Fibroblast of pulmonary artery (primary cell): ENCODE measurements at places on chromosomes 4 and X.

GRCh38 chr4:8204576-8205227, 5.6 kb downstream of the SH3TC1 start:
- DNase-seq = no peak

DNA sequence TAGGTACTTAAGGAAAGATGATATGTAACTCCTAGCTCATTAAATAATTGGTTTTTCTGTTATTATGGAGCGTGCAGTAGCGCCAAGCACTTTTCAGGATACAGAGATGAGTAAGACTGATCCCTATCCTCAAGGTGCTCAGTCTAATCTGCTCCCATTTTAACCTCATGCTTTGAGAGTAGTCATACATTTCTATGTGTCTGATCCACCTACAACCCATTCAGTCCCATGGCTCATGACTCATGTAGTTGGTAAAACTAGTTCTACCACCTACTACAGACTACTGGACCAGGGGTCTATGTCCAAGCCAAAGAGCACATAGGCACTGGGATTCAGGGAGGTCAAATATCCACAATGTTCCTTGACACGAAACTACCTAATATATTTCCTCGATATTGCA, 60.8 kb downstream of the TMEM154 start:
- no peak for DNase-seq

DNA sequence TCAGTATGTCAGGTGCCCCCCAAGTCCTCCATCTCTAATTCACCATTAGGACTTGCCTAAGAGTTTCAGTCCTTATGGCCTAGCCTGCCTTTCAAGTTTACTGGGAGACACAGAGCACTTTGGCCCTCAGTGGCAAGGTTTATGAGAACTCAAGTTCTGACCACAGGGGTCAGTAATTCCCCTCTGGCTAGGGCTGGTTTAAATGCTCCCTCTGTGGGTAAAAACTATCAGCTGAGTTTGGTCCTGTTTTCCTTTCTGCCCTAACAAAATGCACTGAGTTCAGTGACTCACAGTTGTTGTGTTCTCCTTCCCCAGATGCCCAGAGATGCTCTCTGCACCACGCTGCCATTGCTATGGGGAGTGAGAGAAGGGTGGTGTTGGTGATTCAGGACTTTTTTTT, 163.2 kb downstream of the RELL1 start:
- no peak for DNase-seq

DNA sequence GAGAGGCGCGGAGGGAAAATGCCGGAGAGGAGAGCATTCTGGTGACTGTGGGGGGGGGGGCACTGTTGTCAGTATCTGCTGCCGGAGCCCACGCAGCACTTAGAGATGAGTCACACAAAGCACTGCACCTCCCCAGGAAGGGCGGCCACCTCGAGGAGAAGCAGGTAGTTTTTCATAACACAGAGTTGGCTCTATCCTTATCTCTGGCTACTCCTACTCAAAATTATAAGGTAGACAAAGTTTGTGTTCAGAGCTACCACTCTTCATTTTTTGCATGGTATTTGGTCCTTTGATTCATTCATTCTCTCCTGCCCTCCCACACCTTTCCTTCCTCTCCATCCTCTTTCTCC, 76.2 kb upstream of the SCOC start:
- DNase-seq = no peak

- DNase-seq = no peak
These were observed 20.8 kb upstream of the SERTM2 start for GRCh38 chrX:111490688-111491087.

- no peak for DNase-seq
These were observed 36.1 kb downstream of the HDAC8 start for GRCh38 chrX:72536542-72536941.

GRCh38 chr4:124806403-124806802, 93.9 kb upstream of the ANKRD50 start:
- DNase-seq = no peak

- DNase-seq = no peak
These were observed 352.3 kb downstream of the PDGFC start for GRCh38 chr4:156619154-156619934.

- DNase-seq = no peak
These were observed 82.0 kb upstream of the KLHL13 start for GRCh38 chrX:118198577-118198976.

DNA sequence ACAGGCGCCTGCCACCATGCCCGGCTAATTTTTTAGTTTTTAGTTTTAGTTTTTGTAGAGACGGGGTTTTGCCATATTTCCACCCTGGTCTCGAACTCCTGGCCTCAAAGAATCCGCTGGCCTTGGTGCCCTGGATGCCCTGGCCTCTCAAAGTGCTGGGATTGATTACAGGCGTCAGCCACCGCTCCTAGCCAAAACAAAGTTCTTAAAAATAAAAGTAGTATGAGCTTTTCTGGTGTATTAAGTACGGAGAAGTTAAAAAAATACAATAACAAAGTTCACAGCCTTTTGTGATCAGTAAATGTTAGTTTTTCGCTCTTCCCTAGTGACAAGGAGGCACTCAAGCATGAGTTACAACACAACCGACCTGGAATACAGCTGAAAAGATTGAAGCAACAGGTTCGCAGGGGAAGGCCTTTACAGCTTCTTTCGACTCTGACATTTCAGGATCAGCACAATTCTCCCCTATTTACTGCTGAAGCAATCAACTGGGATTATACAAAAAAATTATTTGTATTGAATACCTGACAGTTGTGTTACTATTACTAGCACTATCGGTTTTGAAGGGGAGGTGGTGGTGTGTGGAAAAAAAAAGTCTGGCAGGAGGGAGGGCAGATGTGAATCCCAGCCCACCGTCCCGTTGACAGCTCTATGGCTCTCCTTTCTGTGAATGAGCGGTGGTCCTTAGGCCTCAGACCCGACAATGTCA, 893 bp upstream of the METAP1 start:
- no peak for DNase-seq

- DNase-seq = no peak
These were observed 133.5 kb upstream of the NUDT6 start for GRCh38 chr4:123055943-123056342.

- DNase-seq = peak; percentile 52
These were observed 76.9 kb downstream of the CAMK2D start for GRCh38 chr4:113684534-113685091.

- peak; percentile 56 for DNase-seq
These were observed 680.4 kb downstream of the DMD start for GRCh38 chrX:32530802-32531403.

DNA sequence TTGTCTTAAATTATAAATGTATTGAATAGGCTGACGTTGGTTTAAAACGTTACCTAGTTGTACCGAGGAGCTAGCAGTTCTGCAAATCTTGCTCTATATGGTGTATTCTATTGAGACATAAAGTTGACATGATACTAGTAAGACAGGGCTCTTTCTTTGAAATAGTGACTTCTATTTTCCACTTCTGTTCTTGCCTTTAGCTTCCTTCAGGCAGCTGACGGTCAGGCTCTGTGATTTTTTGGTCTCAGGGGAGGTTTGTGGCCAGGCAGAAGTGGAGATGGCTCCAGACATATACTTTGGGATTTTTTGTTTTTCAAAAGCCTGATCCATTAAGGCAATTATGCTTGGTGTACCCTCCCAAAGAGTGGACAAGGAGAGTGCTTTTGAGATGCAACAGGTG, 95.2 kb downstream of the SLC34A2 start:
- DNase-seq = no peak

GRCh38 chr4:1841201-1841886, 14.6 kb downstream of the LETM1 start:
- DNase-seq = no peak

DNA sequence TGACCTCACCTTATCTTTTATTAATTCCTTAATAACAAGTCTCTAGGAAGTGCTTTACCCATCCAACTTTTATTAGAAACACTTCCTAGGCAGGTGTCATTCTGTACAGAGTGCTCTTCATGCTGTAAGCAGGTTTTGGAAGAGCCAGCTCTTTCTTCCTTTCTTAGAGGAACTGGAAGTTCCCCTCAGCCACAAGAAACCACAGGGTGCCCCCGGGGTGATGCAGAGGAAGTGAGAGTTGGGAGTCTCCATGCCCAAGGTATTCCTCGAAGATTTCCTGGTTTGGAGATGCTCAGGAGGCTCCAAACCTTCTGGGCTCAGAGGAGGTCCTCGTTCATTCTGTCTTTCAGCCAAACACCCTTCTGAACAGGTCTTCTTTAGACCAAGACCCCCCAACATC, 83.8 kb downstream of the EGF start:
- DNase-seq = no peak

DNA sequence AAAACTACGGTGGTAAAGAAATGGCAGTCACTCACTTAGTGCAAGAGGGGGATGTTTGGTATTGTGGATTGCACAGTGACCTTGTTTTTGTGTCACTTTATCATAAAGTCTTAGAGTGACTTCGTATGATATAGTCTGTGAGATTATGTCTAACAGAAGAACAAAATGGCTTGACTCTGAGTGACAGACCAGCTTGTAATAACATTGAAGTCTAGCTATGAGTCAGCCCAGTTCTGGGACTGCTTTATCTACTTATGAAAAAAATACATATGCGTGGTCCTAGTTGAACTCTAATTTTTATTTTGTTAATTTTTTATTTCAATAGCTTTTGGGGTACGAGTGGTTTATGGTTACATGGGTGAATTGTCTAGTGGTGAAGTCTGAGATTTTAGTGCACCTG, 20.0 kb downstream of the DCLK2 start:
- peak; percentile 36 for DNase-seq

DNA sequence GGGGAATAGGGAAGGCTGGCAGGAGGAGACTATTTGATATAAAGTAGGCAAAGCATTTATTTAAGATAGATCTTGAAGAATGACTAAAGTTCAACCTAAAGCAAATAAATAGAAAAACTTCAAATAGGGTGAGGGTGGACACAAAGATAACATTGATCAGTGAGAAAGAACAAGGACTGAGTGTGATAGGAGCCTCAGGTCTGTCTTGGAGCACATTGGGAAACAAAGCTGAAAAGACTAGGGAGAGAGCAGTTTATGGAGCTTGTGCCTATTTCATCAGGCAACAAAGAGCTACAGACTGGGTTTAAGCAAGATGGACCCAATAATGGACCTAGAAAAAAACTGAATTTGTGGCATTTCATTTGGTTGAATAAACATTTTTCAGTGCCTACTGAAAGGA, 425.6 kb downstream of the SMARCA1 start:
- no peak for DNase-seq

DNA sequence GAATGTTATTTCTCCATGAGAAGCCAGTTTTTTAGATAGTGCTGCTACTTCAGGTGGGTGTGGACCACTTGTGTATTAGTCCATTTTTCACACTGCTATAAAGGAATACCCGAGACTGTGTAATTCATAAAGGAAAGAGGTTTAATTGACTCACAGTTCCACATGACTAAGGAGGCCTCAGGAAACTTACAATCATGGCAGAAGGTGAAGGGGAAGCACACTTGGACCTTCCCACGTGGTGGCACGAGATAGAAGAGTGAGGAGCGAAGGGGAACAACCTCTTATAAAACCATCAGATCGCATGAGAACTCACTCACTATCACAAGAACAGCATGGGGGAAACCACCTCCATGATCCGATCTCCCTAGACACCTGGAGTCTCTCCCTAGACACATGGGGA, 3.4 kb upstream of the PPID start:
- no peak for DNase-seq

DNA sequence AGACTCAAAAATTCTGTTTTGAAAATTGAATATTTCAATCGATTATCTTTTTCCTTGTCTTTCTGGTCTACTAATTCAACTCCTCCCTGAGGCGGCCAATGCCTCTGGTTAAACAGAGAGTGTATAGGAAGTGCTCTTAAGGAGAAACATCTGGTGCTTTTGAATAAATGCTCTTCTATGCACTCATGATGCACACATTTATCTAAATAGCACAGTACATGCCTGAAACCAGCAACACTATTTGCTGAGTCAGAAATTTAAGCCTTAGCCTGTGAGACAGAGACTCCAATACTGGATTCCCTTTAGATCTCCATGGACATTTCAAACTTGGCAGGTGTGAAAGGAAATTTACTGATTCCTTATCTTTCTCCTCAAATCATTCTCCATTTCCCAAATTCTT, 118.6 kb downstream of the SLIT2 start:
- peak; percentile 44 for DNase-seq

DNA sequence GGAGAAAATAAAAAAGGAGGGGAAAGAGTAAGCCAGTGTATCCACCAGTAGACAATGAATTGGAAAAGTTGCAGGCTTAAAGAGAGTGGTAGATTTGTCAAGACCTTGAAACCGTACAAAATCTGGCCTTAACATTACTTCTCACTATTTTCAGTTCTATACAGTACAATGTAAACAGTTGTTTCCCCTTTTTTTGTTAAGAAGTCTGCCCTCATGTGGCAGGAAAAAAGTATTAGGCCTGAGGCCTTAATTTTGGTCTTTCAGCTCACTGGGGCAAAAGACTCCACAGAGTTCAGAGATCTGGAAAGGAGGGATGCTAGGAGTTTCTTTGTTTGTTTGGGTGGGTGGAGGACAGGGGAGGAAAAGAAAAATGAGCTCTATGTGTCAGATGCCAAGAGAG, 92.8 kb upstream of the CCDC160 start:
- peak; percentile 11 for DNase-seq

DNA sequence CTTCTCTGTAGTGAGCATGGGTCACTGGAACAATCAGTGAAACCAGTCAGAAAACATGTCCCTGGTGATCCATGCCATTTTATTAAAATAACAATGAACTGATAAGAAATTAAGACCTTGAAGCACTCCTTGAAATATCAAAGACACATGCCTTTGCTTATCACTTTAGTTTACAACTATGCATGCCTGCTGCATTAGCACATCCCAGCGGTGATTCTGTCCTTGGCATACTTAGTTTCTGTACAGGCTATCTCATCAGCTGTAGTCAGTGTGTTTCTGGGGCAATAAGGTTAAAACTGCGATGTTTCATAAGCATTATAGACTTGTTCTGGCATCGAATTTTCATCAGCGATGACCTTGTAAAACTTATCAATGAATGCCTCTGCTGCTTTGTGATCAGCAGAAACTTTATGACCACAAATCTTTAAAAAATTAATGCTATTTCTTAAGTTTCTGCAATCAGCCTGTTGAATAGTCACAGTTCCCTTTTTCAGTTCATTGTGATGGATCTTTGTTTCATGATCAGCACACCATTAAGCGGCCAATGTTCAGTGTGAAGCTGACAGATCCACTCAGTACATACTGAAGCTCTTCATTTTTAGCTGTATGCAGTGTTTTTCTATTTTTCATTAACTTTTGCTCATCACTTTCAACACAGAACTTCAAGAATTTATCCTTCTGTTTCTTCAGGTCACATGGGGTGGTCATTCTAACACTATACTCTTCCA, 150.5 kb downstream of the RNF150 start:
- DNase-seq = no peak

GRCh38 chrX:154096140-154097002, 1.1 kb downstream of the MECP2 start:
- DNase-seq = no peak
